Spinal cord (tissue), 10 donors: ENCODE measurements at places on chromosomes 7 and 10. TPM values are rescaled to one million over a fixed set of nuclear protein-coding genes. Genes with fewer than 3 reads are reported as not detected.

DNA sequence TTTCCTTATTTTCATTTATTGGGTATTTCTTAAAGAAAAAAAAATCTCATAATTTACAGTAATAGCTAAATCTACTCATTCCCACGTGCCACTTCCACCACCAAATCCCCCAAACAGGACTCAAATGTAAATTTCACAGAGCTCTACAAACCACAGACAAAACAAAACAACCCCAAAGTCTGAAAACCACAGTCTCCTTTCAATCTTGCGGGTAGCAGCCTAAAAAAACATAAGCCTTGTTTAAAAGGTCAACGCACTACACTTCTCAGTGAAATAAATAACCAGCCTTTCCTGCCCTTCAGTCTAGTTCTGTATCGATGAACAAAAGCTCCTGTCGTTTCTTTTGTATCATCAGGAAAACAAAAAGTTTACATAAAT is 121.8 kb upstream of the AFAP1L2 start:
- peak overlapping the region; percentile 81 for H3K27ac ChIP-seq
- no peaks in the 10 kb centered on the region for H3K27me3 ChIP-seq
- H3K4me3 ChIP-seq: peak overlapping the region; percentile 56
- no peaks in the 10 kb centered on the region for H3K36me3 ChIP-seq
- H3K4me1 ChIP-seq: peaks cover 17% of the 10 kb centered on the region

- no peaks in the 10 kb centered on the region for H3K36me3 ChIP-seq
- H3K4me1 ChIP-seq: no peaks in the 10 kb centered on the region
Measured at GRCh38 chr10:109960682-109961081, 37.4 kb upstream of the XPNPEP1 start.

DNA sequence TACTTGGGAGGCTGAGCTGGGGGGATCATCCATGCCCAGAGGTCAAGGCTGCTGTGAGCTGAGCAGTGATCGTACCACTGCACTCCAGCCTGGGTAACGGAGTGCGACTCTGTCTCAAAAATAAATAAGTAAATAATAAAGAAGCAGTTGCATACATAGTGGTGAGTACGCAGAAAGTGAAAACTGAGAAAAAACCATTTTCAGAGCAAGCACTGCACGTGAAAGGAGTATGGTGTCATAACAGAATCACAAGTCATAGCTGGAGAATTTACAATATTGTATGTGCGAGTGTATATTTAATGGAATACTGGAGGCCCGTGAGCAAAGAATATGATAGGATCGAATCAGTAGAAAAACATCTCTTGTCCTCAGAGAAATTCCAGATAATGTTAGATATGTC is 22.3 kb downstream of the KIAA1217 start:
- no peaks in the 10 kb centered on the region for H3K36me3 ChIP-seq
- no peak overlapping the region for H3K27ac ChIP-seq
- no peak overlapping the region for H3K4me3 ChIP-seq
- H3K27me3 ChIP-seq: no peaks in the 10 kb centered on the region

Gene GATA3
- 0.10 TPM for total RNA-seq

Gene SEMA4G
- 9.9 TPM for total RNA-seq

Gene LRRC17
- total RNA-seq: 110 TPM
